CD4-positive, alpha-beta T cell treated with Interleukin-17A for 1 hour (primary cell): ENCODE measurements at places on chromosomes 1 and 21.

- no peak for DNase-seq
These were observed 13.5 kb upstream of the HJV start for GRCh38 chr1:146035048-146035423.

DNA sequence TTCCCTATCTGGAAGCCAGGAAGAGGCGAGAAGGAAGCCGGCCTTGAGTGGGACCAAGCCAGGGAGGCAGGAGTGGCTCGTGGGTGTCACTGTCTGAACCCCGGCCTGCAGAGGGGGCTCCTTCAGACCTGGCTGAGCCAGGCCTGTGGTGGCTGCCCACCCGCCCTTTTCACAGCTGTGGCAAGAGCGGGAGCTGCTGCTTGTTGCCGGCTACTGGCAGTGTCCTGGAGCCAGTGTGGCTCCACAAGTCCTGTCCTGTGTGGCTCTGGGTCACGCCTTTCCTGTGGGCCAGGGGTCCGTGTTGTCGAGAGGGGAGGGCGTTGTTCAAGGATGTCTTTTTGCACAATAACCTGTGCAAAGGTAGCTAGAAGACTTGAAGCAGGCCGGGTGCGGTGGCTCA is 1.3 kb downstream of the PFKL start:
- no peak for DNase-seq

DNA sequence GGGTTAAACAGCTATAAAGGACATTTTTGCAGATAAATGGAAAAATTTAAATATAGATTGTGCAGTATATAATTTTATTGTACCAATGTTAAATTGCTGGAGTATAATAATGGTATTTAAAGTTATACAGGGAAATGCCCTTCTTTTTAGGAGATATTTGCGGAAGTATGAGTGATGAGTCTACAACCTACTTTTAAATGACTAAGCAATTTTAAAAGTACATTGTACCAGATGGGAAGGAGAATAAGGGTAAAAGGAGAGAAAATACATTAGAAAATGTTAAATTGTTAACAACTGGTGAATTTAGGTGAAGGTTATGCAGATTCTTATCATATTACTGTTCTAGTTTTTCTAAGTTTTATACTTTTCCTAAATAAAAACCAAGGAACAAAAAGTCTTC is 91.8 kb downstream of the ZZZ3 start:
- DNase-seq = no peak

GRCh38 chr1:153841463-153841994 is 66.3 kb downstream of the SLC27A3 start:
- DNase-seq = no peak

DNA sequence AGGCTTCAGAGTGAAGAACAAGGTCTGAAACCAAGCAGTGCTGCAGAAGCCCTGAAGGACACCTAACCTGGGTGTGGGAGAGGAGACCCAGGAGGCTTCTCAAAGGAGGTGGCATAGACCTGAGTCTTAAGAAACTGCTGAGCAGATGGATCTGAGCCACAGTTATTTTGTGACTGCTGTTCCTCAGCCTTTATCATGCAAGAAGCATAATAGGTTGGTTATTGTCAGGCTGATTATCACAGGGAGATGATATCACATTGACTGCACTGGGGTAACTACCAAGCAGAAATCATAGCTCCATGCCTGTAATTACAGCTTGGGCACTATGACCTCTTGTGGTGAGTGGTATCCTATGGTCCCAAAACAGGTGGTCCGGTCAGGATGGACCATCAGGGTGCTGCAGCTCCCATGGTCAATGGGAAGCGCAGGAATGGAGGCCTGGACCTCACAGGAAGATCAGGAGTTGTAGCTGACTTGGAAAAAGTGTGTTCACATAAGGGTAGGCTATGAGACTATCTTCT is 11.5 kb upstream of the ATP2B4 start:
- DNase-seq = no peak
